ENCODE measurements at places on chromosomes 4 and X.

GRCh38 chr4:69896530-69897116 lies 34.2 kb upstream of the CSN1S1 start:
- DNase-seq = no peak

- DNase-seq = no peak
These were observed 902.1 kb upstream of the LCORL start for GRCh38 chr4:18923496-18924161.

DNA sequence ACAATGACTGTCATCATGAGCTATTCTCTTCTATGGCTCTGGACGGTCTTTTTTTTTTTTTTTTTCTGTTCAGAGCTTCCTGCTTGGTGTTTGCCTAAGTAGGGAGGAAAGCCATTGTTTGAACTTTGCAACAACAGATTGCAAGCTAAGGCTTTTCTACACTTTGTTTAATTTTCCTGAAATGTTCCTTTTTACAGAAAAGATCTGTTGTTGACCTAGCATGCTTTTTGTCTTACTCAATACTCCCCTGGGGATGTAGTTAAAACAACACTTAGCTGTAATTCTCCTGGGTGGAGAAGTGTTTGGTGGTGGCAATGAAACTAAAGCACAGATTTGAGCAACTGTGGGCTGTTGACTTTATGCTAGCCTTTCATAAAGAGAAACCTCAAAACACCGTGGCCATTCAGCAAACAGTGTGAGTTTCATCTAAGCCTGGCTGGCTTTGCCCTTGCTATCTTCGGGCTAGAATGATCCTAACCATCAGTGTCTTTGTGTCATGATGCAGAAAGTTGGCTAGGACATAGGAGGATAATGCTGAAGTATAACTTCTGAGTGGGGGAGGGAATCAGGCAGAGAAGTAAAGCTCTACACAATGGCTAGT lies 110.5 kb downstream of the ANXA3 start:
- DNase-seq = no peak

- no peak for DNase-seq
These were observed 62.4 kb downstream of the APOO start for GRCh38 chrX:23845351-23845817.

- no peak for DNase-seq
These were observed 648.6 kb upstream of the AGA start for GRCh38 chr4:178090640-178091411.

- no peak for DNase-seq
These were observed 26.2 kb upstream of the JAKMIP1 start for GRCh38 chr4:6226506-6226905.

GRCh38 chrX:29090811-29091210 lies 503.6 kb downstream of the IL1RAPL1 start:
- DNase-seq = no peak

- DNase-seq = no peak
These were observed 182.2 kb downstream of the AR start for GRCh38 chrX:67726018-67726417.

DNA sequence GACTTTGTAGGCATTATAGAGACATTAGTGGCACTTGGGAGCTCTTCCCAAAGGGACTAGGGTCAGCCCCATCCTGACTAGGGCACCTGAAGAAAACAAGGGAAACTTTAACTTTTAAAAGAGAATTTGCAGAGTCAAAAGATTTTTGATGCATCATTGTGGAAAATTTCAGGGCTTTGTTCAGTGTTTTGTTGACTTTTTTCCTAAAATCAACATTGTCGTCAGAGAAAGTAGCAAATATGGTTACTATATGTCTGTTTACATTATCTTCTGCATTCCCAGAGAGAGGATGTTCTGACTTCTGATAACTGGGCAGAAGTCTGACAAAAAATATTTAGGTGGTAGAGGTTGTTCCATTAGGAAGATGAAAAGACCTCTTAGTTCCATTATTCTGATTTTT lies 51.9 kb downstream of the LUZP4 start:
- DNase-seq = no peak

- DNase-seq = no peak
These were observed 135.6 kb downstream of the TSPAN5 start for GRCh38 chr4:98522636-98523395.

DNA sequence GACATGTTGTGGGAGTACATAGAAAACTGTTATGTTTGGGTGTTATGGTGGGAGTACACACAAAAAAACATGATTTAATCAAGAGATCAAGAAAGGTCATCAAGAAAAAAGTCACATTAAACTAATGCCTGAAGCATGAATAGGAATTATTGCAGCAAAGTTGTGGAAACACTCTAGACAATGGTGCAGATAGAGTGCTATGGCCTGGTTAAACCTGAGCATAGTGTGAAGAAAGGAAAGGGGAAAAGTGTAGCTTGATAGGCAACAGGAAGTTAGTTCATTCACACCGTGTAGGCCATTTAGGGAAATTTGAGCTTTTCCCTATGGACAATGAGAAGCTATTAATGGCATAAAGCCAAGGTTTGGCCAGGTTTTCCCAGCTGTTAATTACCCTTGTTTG lies 162.1 kb upstream of the EMCN start:
- no peak for DNase-seq

DNA sequence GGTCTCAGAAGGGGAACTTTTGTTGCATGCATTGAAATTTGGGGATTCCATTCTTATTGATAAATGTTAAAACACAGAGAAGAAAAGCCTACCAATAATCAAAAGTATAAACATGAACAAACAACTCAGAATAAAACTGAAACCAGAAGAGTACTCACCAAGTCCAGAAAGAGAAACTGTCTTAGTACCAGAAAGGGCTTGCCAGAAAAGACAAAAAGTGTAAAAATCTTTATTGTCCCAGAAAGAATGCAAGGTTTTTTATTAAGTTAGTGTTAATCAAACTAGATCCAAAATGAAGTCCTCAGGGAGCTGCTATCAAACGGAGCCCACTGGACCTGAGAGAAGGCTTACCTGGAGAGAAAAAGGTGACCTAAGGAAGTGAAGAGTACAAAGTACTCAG lies 897.5 kb downstream of the PCDH7 start:
- DNase-seq = no peak

DNA sequence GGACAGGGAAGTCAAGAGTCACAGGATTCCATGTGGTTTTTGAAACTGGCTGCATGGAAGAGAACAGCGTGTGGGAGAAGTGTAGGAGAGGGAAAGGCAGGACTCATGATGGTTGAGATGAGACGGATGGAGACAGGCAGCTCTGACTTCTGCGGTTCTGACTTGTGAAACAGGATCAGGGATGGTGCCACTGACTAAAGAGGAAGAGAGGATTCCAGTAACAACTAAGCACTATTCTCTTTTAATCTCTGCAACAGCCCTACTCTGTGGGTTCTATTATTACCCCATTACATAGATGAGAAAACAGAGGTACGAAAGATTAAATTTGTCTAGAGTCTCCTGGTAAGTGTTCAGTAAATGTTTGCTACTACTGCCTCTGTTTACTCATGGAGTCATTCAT lies 156.3 kb downstream of the CBR4 start:
- no peak for DNase-seq

- DNase-seq = no peak
These were observed 78.9 kb downstream of the UGT8 start for GRCh38 chr4:114677346-114677979.

GRCh38 chr4:4693258-4693657 lies 151.4 kb upstream of the STX18 start:
- no peak for DNase-seq

GRCh38 chrX:55056820-55057674 lies 17.8 kb upstream of the PAGE2B start:
- peak; percentile 56 for DNase-seq

- no peak for DNase-seq
These were observed 2.2 kb downstream of the SRP72 start for GRCh38 chr4:56469489-56470210.
